ENCODE measurements at places on chromosomes 11 and 22.

DNA sequence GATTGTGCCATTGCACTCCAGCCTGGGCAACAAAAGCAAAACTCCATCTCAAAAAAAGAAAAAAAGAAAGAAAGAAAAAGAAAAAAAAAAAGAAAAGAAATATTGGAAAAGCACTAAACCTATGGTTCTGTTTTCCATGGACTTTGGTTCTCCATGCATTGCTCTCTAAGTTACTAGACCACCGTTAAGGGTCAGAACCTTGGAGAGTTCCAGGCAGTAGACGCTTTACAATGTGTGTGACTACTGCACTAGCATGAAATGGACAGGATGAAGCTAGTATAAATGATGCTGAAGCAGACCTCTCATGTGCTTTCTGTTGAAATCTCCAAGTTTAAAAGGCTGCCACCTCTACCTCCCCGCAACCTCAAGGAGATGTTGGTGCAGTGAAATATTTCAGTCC, 63.5 kb downstream of the SIK2 start:
- no peak for DNase-seq

DNA sequence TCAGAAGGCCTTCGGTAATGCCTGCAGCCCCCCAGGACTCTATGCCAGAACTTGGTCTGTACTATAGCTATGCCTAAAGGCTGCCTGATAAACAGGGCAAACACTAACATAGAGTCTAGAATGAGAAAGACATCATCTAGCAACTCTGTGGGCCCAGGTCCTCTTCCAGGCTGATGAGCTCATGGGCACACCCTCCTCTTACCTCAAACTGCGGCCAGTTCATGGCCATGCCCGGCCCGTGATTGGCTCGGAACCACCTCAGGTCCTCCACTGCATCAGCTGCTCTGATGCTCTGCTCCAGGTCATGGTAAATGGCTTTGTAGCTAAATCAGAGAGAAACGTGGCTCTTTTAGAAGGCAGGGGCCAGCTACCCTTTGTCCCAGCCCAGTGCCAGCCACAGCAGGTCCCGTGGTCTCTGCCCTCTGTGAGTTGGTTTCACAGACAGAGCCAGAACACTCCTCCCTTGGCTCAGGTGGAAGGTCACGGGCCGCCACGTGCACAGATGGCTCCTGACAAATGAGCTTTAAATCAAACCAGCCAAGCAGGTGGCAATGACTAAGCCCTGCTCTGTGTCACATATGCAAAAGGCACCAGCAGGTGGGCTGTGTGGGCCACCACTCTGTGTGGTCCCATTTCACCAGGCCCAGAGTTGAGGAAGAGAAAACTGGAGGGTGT, 25.0 kb upstream of the ARFGAP3 start:
- no peak for DNase-seq

- no peak for DNase-seq
Measured at GRCh38 chr22:27724157-27724556, 77.4 kb downstream of the MN1 start.

GRCh38 chr22:22556995-22557925, 1.8 kb downstream of the PRAME start:
- no peak for DNase-seq

DNA sequence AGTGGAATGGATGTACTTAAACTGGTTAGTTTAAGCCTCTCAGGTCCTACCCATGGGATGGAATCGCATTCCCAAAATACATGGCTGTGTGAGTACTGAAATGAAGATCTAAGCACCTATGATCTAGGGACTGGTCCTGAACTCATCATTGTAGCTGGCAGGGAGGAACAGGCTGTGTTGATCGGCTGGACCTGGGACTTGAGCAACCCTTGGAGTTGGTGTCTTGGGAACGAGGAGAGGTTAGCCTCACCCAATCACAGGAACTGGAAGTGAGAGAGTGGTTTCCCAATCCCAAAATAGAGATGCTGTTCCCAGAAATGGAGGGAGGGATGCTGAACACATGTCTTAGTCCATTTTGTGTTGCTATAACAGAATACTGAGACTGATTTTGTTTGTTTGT, 16.4 kb upstream of the ASCC2 start:
- DNase-seq: no peak

GRCh38 chr11:67366546-67366945, 6.9 kb downstream of the CLCF1 start:
- no peak for DNase-seq

- DNase-seq: no peak
Measured at GRCh38 chr11:62909107-62909894, 11.9 kb downstream of the CHRM1 start.

DNA sequence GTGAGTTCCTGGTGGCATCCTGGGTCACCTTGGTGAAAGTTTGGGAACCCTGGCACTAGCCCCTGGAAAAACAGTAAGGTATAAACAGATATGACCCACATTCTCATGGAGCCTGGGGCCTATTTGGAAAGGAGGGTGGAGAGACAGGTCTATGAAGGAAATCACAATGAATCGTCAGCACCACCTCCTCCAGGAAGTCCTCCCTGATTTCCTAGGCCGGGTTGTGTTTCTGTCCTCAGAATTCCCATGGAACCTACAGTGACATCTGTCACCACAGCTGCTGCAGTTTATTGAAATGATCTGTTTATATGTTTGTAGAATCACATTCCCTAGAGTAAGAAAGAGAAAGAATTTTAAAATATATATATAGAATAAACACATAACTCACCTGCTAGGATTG, 71.8 kb upstream of the ASPHD2 start:
- DNase-seq: no peak

- no peak for DNase-seq
Measured at GRCh38 chr11:73415854-73416615, 39.8 kb downstream of the RELT start.

DNA sequence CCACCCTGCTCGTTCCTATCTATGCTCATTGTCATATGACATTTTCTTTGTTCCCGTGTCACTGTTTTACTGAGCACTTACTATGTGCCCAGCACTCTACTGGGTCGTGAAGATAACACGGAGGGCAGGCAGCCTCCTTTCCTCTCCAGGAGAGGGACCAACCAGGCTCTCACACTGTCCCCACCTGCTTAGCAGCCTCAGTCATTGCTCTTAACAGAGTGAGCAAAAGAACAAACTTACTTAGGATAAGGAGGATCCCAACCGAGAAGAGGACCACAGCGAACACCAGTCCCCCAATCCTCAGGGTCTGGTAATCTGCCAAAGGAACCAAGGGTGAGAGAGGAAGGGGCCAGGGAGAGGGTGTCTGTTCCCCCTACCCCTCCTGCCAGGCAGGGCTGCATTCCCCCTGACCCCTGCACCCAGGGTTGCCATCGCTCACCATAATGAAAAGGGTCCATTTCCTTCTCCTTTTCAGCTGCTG, 17.0 kb upstream of the FXYD2 start:
- no peak for DNase-seq

DNA sequence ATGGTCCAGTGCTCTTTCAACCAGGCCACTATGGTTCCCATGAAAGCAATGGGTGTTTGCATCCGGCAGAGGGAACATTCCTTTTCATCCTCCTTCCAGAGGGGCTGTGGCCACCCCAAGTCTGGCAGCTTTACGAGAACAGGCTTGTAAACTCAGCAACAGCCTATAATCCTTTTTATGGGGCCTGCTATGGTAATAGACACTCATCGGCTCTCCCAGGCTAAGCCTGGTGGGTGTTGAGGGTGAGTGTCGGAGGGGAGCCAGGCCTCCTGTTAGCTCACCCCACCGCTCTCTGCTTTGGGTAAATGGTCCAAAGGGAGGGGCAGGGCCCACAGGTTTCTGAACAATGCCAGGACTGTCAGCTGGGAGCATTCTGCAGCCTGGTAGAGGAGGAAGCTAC, 111.6 kb upstream of the CD82 start:
- DNase-seq: no peak

- no peak for DNase-seq
Measured at GRCh38 chr11:65002706-65003105, 5.9 kb upstream of the BATF2 start.

- DNase-seq: no peak
Measured at GRCh38 chr11:36379653-36380052, 83.6 kb downstream of the PRR5L start.

DNA sequence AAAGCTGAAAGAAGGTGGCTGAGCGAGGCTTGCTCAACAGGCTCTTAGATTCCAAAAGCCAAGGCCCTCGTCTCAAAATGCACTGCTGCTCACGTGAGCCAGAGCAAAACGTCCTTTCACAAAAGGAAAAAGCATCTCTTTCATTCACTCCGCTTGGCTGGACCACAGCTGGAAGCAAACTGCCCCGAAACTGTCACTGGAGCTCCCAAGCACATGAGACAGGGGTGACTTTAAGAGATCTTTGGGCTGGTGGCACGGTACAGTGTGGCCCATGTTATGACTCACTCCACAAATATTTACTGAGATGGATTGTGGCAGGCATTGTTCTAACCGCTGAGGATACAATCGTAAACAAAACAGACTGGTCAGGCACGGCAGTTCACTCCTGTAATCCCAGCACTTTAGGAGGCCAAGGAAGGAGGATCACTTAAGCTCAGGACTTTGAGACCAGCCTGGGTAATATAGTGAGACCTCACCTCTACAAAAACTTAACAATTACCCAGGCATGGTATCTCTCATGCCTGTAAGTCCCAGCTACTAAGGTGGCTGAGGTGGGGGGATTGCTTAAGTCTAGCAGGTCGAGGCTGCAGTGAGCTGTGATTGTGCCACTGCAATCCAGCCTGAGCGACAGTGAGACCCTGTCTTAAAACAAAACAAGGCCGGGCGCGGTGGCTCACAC, 3.6 kb downstream of the PLA2G6 start:
- no peak for DNase-seq

DNA sequence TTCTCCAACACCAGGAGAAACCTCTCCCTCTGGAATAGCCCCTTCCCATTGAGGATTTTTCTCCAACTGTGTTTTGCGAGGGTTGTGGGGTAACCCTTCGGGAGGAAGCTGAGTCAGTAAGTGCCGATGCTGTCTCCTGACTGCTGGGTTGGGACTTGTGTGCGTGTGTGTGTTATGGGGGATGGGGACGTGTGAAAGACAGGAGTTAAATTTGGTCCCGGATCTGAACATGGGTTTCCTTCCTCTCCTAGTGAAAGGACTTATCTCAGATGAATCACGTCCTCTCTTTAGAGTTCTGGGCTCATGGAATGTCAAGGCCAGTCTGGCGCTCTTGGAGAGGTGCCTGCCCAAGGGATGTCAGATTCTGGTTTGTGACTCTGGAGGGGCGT, 33.3 kb downstream of the KIAA1671 start:
- no peak for DNase-seq

- DNase-seq: no peak
Measured at GRCh38 chr22:23856721-23857605, 712 bp upstream of the SLC2A11 start.

DNA sequence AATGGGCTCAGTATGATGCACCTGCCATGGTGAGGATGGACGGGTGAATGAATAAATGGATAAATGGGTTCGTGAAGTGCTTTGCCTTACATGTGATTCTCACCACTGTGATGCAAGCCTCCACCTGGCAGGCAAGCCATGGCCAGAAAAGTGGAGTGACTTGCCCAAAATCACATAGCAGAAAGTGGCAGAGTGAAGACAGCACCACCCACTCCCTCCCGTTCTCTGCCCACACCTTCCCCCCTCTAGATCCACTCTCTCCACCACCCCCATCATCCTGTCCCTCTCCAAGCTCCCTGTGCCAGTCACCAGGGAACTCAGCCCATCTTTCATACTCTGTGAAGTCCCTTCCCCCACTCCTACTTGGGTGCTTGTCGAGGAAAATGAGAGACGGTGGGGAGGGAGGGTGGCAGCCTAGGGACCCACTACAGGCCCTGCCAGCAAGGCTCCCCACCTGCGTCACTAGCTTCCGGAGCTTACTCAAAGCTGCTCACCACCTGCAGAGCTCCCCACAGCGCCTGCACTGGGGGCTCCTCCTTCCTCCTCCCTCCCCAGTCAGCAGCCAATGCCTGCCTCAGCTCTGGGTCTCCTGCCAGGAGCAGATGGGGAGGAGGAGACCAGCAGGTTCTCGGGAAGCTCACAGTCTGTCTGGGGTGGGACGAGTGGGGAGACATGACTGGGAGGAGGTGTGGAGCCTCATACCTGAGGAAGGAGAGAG, 82.3 kb downstream of the PDE2A start:
- DNase-seq: peak; percentile 46

DNA sequence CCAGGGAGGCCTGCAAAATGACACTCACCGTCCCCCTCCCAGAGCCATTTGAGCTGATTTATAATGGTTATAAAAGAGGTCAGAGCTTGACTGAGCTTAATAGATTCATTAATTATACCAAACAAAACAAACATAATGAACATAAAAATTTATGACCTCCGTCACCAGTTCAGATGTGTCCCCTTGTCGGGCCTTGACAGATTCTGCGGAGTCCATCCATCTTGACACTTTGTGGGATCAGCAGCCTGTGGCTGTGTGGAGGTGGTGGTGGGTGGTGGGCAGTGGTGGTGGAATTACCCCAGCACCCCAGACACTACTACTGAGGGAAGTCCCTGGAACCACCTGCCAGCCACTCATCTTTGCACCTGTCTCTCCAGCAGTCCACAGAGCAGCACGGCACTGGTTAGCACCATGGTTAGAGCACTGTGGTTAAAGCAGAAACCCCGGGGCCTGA, 83.5 kb downstream of the DSCAML1 start:
- DNase-seq: no peak

- no peak for DNase-seq
Measured at GRCh38 chr22:42134100-42135020, 3.8 kb upstream of the CYP2D6 start.
